Daoy (cell line): ENCODE measurements at places on chromosomes 2 and 18. TPM values are rescaled to one million over a fixed set of nuclear protein-coding genes. Genes with fewer than 3 reads are reported as not detected.
A peak's percentile ranks its signal among the peaks of the same experiment; 100 is the strongest.

The SNED1 gene
- 0.06 and 3.2 TPM in 2 replicates for total RNA-seq

The SLC5A7 gene
- not detected in 2 replicates for total RNA-seq

The CPS1 gene
- total RNA-seq = 11.4 and 11.7 TPM in 2 replicates

The IL37 gene
- not detected in 2 replicates for total RNA-seq

The EPHA4 gene
- total RNA-seq = 5.1 and 7.5 TPM in 2 replicates

The AKAIN1 gene
- not detected in 2 replicates for total RNA-seq

The C2orf81 gene
- 1.4 TPM in 2 replicates for total RNA-seq

The SP9 gene
- total RNA-seq = 0.24 and 0.69 TPM in 2 replicates

The TMEM163 gene
- total RNA-seq = 0.09 and 0.34 TPM in 2 replicates

GRCh38 chr2:110818767-110819481 is 86.6 kb downstream of the ACOXL start:
- no peak for DNase-seq

GRCh38 chr2:177244244-177244771 is 20.2 kb downstream of the NFE2L2 start:
- DNase-seq = no peak

- DNase-seq = no peak
These were observed 132.8 kb downstream of the MEIS1 start for GRCh38 chr2:66567729-66568128.

DNA sequence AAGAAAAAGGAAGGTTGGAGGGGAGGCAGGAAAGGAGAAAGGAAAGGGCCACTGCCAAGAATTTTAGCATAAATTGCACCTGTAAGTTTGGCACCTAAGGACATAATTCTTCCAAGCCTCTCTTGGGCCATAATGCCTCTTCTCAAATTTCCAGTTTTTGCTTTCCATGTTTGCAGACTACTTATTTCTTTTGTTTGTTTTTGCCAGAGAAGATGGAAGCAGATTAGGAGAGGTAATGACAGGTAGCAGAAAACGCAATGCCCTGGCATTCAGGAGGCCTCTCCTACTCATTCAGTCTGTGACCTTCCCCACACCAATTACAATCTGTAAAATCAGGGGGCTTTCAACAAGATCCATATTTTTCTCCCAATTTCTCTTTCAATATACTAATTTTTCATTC is 56.8 kb downstream of the MRPL33 start:
- DNase-seq = no peak

GRCh38 chr18:5317186-5317585 is 21.7 kb upstream of the ZBTB14 start:
- DNase-seq = no peak

- peak; percentile 11 for DNase-seq
These were observed 20.8 kb downstream of the SOS1 start for GRCh38 chr2:39099870-39100728.

GRCh38 chr2:43326101-43326825 is 99.9 kb upstream of the ZFP36L2 start:
- DNase-seq = no peak

DNA sequence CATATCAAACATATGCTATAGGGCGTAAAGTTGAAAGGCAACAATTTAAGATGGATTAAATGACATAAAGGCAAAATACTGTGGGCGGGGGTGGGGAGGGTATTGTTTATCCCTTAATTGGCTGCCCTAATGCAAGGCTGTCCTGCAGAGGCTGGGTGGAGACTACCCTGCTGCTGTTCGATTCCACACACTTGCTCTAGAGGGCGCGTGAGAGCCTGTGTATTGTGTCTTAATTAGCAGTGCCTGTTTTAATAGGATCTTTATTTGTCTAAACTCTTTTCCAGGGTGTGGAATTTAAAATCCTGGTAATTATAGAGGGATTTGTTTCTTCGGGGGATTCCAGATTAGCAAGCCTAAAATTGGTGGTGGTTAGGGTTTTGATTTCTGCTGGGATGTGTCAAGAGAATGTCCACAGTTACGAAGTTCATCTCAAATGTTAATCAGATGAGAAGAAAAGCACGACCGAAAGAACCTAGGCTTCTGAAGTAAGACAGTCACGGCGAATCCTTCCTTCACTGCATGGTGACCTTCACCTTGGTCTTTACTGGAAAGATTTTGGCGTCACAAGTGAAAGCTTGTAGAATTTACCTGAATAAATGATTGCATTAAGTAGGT is 103.5 kb upstream of the MAP3K20 start:
- peak; percentile 46 for DNase-seq

DNA sequence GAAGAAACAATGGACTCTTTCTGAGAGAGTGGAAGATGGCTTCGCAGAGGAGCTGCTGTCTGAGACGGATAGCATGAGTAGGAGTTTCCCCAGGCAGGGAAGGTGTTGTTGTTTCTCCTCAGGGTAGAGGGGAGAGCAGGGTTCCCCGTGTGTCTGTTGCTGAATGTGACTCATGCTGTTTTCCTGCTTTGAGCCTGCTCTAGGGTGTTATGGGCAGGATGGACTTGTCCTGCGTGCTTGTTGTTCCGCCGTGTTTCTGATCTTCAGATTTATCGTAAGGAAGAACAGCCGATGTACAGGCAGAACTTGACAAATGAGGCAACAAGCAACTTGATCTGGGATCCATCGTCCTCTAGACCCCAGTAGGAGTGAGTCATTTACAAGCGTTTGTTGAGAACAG is 19.7 kb upstream of the MYCN start:
- DNase-seq = peak; percentile 45
